ENCODE measurements at places on chromosomes 6 and 20.

DNA sequence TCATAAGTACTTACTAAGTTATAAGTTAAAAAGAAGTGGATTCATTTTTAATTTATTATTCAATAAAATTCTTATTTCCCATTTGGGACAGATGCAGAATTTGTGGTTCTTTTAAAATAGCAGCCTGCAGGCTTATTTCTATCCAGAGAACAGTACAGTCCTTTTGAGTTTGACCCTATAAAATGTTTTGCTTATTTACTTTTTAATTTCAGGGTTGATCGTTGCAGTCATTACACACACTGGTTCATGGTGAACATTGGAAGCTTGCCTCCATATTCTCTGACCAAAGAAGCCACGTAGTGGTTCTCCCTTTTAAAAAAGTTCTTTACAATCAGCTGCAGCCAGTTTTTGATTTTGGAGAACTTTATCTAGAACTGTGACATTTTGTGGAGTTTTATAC lies 122.9 kb upstream of the PDE7B start:
- DNase-seq = no peak

- no peak for DNase-seq
Observed at GRCh38 chr6:20511852-20512251, 22.4 kb upstream of the CDKAL1 start.

DNA sequence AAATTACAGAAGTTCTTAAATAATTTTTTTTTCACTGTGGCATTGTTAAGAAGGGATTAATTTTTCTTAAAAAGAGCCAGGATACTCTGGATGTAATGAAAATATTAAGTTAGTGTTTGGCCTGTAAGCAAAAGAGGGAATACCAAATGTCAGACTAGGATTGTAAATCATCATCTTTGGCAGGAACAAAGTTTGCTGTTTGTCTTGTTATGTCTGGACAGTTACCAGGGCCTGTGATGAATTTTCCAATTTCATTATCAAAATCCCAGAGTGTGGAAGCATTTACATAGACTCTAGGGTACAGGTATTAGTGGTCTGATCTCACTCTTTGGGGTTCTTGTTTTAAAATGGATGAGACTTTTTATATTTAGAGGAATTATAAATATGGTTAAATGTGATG lies 26.1 kb downstream of the CEP57L1 start:
- no peak for DNase-seq

GRCh38 chr6:7267071-7267465 lies 45.9 kb downstream of the SSR1 start:
- no peak for DNase-seq

- no peak for DNase-seq
Observed at GRCh38 chr6:130585587-130585986, 219.8 kb downstream of the TMEM200A start.

GRCh38 chr20:21719592-21720214 lies 14.2 kb downstream of the PAX1 start:
- no peak for DNase-seq

DNA sequence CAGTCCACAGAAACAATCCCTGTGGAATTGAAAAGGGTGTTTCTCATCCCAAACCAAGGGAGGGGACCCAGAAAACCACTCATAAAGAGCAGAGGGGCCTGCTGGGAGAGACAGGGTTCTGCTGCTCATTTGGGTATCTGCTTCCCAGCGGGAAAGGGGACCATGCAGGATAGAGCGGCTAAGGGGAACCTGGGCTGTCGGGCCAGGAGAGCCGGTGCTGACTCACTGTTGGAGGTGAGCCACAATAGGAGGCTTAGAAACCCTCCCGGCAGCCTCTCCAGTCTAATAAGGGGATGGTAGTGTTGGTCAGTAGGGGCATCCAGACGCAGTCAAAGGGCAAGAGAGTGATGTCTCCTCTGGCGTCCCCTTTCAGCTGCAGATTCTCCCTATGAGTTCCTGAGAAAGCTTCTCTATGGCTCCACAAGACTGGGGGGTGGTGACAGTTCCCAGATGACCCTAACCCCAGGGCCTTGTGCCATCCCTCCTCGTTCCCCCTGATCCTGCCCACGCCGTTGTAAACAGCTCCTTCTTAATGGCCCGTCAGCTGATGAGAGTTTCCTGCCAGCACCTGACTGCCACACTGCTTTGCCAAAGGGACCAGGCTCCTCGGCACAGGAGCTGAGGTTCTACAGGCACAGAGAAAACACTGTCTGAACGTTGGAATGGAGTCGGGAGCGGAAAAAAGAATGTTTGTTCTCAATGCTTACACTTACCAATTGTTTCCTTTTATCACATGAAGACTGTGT lies 646.1 kb upstream of the DEFB115 start:
- DNase-seq = no peak

- DNase-seq = no peak
Observed at GRCh38 chr6:12348530-12349511, 58.7 kb downstream of the EDN1 start.

- DNase-seq = no peak
Observed at GRCh38 chr6:43873806-43874714, 104.0 kb downstream of the VEGFA start.

DNA sequence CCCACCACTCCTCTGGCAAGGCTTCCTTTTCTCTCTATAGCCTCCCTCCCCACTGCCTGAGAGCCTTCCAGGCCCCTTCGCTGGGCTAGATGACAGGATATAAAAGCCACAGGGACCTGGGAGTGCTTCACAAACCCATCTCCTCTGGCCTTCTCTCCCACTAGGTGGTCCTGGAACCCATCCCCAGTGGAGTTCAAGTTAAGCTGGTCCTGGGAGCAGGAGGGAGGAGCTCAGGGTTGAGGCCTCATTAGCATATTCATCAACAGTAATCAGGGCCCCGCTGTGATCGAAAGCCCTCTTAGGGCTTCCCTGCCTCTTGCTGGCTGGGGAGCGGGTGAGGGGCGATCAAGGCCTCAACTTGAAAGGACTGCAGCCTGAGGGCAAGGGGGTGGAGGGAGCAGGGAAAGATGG lies 9.1 kb downstream of the EBF4 start:
- DNase-seq = no peak

DNA sequence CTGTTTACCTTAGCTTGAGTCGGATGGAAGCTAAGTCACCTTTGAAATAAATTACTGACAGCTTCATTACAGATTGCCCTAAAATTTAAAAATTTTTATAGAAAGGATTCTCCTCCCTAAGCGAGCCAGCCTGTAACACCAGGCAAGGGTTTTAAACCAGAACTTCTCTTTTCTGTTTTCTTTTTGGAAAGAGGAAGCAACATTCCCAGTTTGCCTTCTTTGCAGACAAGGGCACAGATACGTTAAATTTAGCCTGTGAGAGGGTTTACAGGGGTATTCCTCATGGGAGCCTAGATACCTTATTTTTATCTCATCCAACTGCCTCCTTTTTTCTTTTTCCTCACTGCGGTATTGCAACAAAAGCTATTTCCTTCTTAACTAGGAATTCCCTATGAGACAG lies 45.0 kb downstream of the GNAS start:
- DNase-seq = no peak

DNA sequence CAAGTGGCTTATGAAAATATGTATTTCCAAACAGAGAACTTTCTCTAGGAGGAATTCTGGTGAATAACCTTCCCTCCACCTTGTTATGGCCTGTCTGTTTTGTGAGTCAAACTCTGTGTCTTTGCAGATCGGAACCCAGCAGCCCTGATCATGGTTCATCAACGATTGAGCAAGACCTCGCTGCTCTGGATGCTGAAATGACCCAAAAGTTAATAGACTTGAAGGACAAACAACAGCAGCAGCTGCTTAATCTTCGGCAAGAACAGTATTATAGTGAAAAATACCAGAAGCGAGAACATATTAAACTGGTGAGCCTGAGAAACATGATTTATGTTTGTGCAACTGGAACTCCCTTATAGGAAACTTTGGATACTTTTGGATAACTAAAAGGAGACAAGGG lies 294.5 kb upstream of the PLCB4 start:
- no peak for DNase-seq

DNA sequence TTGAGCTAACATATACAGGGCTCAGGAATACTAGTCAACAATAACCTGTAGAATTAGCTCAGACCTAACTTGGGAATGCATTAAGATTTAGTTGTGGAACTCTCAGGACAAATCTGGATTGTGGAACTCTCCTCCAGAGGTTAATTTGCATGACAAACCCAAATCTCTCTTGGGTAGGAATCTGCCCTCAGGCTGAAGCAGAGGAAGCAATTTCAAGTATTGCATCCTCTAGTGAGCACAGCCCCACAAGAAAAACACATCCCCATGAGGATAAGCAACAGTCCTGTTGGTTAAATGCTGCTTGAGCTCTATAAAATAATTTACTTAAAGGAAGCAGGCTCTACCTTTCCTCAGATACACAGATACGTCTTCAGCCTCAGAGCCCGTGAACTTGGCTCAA lies 170.9 kb upstream of the STXBP5 start:
- DNase-seq = no peak

DNA sequence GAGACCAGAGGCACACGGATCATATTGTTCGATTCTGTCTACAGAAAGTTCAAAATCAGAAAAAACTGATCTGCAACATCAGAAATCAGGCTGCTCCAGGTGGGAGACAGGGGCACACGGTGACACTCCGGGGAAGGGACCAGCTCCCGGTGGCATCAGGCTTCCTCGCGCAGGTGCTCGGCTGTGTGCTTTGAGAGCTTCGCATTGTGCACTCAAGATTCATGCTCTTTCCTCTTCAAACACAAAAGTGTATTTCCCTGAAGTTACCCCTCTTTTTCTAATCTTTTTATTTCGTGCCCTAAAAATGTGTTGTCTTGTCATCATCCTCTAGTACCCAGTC lies 108.1 kb downstream of the DLL1 start:
- no peak for DNase-seq

- DNase-seq = no peak
Observed at GRCh38 chr6:134936931-134937330, 13.0 kb downstream of the ALDH8A1 start.

GRCh38 chr20:58393299-58393698 lies 4.3 kb downstream of the VAPB start:
- no peak for DNase-seq

DNA sequence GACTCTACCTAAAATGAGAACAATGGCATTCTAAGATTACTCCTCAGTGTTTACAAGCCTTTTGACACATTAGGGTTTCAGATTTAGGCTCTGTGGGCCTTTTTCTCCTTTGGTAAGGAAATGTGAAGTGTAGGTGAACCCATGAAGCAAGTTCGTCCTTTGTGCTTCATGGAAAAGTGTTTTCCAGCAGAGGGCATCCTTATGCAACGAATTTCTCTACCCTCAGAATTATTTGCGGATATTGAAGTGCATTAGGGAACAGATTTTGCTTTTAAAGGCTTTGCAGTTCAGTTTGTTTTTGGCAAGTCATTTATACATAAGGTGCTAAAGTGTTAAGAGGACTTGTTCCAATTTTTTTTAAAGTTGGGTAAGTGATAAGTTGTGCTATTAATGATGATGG lies 55.7 kb upstream of the FERMT1 start:
- no peak for DNase-seq

GRCh38 chr20:24646321-24646720 lies 176.9 kb downstream of the SYNDIG1 start:
- DNase-seq = no peak

DNA sequence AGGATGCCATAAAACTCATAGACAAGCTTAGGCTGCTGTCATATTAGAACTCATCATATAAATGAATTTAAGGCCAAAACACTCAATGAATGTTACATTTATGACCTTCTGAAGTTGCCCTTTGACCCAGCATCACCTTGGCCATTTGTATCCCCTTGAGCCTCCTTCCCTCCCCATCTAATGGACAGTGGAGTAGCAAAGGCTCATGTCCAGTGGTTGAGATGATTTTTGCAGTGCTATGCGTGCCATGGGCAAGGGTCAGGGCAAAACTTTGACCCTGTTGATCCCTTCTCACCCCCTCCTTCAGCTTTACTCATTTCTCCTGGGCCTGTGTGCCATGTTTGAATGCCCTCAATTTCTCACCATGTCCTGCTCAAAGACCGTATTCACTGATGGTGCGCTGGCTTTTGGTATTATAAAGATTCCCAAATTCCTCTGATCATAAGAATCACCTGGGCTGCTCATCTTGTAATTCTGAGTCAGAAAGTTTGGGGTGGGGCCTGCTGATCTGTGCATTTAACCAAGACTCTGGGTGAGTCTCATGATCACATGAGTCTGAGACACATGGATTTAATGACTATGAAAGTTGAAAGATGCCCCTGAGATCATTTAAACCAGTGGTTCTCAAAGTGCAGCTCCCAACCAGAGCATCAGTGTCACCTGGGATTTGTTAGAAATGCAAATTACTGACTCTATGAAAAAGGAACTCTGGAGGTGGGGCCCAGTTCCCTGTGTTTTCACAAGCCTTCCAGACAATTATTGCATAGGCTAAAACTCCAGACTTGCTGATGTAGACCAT lies 57.5 kb upstream of the IL20RA start:
- DNase-seq = no peak

- no peak for DNase-seq
Observed at GRCh38 chr6:6412221-6412620, 91.8 kb upstream of the F13A1 start.

DNA sequence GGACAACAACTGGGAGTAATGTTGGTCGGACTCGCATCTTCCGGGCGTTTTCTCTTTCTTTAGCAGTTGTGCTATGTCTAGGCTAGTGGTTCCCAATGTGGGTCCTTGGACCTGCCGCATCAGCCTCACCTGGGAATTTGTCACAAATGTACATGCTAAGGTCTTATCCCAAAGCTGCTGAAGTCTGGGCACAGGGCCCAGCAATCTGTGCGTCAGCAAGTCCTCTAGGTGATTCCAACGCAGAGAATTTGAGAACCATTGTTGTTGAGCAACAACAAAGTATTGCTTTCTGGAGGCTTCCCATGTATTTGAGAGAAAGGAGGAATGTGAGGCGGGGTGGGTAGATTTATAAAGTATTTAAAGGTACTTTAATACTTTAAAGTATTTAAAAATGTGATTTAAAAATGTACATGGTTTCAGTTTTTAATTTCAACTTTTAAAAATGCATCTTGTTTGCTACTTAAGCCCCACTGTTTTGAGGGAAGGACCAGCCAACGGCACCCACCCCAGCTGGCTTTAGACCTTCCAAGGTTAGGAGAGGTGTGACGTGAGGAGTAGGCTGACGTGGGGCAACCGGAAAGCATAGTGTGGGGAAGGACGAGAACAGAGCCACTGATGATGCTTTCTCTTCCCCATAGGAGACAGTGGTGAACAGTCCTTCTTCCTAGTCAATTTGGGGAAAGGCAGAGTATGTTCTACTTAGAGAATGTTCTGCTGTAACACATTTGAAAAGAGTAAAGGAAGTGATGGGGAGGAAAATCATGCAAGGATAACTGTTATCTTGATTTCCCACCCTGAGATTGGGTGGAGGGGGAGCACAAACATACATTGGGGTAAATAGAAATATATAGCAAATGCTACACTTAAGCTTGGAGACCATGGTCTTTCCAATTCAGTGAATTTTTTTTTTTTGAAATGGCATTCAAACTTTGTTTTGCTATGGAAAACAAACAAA lies 4.3 kb downstream of the UST start:
- DNase-seq = no peak

GRCh38 chr6:20483887-20484497 lies 50.3 kb upstream of the CDKAL1 start:
- no peak for DNase-seq
